ENCODE measurements at places on chromosomes 4 and X. TPM values are rescaled to one million over a fixed set of nuclear protein-coding genes. Genes with fewer than 3 reads are reported as not detected.

The NUP62CL gene
- total RNA-seq: 1.7 TPM

The F8A3 gene
- 29.2 TPM for total RNA-seq

- DNase-seq: no peak
These were observed 433.6 kb upstream of the FRG1 start for GRCh38 chr4:189507060-189507459.

The CPZ gene
- total RNA-seq: not detected

DNA sequence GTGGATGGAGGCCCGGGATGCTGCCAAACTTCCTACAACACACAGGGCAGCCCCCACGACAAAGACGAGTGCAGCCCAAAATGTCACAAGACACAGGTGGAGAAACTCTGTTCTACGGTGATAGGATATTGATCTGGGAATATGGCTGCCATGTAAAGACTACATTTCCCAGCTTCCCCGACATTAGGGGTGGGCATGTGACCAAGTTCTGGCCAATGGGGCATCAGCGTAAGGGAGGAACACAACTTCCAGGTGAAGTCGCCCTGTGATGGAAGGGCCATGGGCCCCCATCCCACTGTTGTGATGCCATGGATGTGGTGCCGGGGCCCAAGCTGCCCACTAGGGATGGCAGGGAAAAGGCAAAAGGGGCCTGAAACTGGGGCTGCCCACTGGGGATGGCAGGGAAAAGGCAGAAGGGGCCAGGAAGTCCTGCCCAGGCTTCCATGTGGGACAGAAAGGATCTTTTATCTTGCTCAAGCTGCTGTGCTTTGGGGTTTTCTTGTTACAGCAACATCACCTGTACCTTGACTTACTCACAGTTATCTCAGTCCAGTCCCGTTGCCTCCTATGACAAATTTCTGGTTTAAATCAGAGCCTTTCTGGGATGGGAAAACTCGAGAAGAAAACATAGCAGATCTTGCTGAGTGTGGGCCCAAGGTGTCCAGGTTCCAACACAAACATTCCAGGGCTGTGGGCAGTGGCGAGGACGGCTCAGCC lies 9.7 kb upstream of the ADRA2C start:
- DNase-seq: no peak

DNA sequence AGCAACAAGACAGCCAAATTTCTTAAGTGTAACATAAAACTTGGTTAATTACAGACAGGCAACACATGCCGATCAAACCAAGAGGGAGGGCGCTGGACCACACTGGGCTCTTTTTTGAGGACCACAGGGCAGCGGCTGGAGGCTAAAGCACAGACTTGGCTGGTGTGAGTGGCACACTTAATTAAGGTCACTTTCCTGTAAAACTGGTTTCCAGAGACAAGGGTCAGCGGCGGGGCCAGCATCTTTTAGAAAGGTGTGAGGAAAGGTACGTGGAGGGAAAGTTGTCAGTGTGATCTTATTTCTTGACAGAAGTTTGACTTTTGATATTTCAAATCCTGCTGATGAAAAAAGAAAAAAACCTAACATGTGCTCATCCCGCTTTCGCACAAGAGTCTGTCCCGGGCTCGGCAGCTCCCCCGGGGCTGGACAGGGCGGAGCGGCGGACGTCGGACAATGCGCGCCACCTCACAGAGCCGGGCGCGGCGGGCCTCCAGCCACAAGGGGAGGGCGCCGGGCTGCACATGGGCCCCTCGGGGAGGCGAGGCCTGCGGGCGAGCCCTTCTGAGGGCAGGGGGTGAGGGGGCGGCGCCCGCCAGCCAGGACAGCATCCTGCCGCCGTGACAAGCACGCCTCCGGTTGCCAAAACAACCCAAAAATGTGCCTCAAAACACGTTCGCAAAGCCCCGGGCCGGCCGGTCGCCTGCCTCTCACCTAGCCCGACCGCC lies 660 bp upstream of the HSPA4L start:
- DNase-seq: no peak

- DNase-seq: no peak
These were observed 232.1 kb upstream of the ARSJ start for GRCh38 chr4:114211556-114211955.

The BRS3 gene
- total RNA-seq: not detected
